ENCODE measurements at places on chromosomes 1 and 21.
A peak's percentile ranks its signal among the peaks of the same experiment; 100 is the strongest.

DNA sequence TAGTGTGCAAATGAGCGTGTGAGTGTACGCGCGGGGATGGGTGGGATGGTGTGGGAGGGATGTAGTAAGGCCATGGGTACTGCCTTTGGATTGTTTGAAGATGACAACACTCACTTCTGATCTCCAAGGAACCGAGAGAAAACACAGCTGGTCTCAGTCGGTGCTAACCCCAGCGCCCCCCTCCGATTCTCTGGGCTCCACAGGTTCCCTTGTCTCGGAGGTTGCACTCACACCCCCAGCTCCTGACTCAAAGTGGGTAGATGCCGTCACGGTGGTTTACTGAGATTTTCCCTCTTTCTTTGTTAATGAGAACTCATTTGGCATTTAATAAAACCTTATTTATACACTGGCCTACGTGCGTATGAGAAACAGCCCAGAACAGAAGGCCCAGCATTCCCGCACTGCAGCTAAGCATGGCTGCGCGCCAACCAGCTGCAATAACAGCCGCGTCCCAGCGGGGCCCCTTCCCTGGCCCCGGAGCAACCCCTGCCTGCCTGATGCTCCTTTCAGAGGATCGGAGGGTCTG is 25.8 kb downstream of the ABCA4 start:
- DNase-seq, result peak; percentile 38

DNA sequence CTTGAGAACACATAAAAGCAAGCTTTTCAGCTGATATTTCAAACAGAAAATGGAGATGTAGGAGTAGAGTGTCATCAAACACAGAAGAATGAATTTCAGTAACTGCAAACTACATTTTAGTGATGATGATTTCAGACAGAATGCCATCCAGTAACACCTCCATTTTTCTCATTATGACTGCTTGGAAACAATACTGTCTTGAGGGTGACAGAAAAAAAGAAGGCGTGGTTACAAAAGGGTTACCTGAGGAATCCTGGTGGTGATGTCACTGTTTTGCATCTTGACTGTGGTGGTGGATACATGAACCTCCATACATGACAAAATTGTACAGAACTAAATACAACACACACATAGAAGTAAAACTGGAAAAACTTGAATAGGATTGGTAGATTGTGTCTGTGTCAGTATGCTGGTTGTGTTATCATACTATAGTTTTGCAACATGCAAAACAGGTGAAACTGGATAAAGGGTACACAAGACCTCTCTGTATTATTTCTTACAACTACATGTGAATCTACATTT is 375.9 kb downstream of the PTBP2 start:
- DNase-seq, result no peak

GRCh38 chr1:153598309-153599172 is 14.4 kb downstream of the S100A16 start:
- no peak for DNase-seq

DNA sequence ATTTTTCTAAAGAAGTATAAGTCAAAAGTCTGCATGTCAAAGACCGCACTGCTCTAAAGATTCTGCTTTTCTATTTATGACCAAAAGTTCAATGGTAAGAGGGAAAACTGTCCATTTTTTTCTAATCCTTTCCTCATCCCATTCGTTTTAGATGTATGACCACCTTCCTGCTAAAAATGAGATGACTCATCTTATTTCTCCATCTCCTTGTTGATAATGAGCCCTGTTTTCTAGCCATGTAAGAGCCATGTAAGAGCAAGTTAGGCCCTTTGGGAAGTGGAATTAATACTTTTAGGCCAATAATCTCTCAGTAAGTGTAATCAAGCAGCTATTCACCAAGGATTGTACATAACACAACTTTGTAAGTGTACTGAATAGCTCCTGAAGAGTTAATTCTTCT is 475.6 kb upstream of the B3GALT2 start:
- DNase-seq, result no peak

DNA sequence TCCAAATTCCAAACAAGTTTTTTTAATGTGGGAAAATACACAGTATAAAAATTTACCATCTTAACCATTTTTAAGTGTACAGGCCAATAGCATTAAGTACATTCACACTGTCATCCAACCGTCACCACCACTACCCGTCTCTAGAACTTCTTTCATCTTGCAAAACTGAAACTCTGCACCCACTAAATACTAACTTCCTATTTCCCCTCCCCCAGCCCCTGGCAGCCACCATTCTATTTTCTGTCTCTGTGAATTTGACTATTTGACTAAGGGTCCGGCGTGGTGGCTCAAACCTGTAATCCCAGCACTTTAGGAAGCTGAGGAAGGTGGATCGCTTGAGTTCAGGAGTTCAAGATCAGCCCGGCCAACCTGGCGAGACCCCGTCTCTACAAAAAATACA is 36.1 kb downstream of the CLSTN1 start:
- no peak for DNase-seq

DNA sequence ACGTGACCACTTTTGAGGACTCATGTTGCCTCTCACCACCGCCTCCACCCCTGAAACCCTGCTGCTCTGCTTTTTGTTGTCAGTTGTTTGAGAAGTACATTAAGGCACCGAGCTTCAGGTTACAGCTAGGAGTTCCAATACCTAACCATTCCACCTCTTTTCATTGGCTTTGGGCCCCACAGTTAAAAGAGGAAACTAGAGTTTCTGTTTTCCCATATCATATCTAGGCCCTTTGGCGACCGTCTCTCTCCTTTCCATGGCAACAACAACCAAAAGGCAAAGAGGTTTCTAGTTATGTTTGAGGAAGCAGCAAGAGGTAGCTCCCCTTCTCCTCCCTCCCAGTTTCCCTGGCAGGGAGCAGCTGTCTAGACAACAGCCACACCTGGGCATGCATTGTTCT is 5.9 kb downstream of the ANKRD35 start:
- DNase-seq, result no peak

- DNase-seq, result no peak
Measured at GRCh38 chr1:160800645-160801408, 4.9 kb downstream of the LY9 start.

DNA sequence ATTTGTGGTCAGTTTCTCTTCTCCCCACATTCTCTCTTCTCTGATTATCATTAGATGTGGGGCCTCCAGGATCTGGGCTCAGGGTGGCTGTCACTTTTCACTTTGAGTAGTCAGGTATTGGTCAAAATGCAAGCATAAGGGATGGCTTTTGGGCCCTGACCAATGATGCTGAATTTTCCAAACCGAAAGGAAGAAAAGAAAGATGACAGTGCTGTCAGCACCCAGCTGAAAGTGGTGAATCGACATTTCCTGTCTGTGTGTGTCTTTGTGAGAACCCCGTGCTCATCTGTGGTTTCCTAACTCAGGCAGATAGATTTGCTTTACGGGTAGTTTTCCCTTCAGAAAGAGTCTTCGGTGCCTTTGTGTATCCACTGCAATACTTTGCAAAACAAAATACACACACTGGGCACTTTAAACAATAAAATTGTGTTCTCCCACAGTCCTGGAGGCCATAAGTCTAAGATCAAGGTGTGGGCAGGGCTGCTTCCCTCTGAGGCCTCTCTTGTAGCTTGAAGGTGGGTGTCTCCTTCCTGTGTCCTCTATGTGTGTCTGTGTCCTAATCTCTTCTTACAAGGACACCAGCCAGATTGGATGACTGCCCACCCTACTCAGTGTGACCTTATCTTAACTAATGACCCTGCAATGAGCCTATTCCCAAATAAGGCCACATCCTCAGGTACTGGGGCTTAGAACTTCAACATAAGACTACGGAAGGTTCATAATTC is 274.8 kb upstream of the AJAP1 start:
- DNase-seq, result no peak

DNA sequence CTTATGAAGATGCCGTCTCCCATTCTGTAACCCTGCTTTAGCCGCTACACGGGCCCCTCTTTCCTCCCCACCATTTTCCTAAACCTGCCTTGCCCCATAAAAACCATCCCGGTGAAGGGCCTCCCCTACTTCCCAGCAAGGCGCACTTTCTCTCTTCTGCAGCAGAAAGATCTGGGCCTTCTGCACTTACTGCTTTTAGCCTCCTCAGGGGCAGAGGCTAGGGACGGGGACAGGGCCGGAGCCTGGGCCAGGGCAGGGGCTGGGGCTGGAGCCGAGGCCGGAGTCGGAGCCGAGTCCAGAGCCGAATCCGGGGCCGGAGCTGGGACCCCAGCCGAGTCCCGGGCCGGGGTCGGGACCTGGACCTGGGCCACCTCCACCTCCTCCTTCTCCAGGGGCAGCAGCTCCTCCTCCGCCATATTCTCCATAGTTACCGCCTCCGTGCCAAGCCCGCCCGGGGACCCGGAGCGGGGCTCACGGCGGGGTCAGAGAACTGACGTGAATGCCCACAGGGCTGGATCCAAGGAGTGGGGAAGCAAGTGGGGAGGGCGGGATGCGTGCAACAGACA is 382 bp downstream of the TRMT1L start:
- no peak for DNase-seq

- DNase-seq, result no peak
Measured at GRCh38 chr1:234408757-234409156, 35.5 kb downstream of the COA6 start.

DNA sequence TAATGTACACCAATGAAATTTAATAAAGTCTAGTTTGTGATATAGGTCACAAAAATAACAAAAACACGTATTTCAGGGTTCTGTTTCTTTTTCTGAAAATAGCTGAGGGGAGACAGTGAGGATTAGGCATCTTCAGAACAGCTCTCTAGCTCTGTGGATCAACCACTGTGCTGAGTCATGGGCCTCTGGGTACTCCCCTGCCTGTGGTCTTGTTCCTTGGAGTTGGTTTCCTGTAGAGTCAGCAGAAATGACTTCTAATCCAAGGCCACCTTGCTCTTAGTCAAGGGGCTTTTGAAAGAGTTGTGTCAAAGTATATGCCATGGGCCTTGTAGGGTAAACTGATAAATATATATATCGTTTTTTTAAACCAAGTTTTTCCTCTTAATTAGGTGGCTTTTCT is 141.8 kb upstream of the ZRANB2 start:
- no peak for DNase-seq

GRCh38 chr1:81517987-81518386 is 282.7 kb upstream of the ADGRL2 start:
- DNase-seq, result no peak

GRCh38 chr1:223774134-223774814 is 61.9 kb downstream of the CAPN2 start:
- DNase-seq, result no peak

GRCh38 chr1:119865627-119866026 is 30.7 kb downstream of the ADAM30 start:
- DNase-seq, result no peak

DNA sequence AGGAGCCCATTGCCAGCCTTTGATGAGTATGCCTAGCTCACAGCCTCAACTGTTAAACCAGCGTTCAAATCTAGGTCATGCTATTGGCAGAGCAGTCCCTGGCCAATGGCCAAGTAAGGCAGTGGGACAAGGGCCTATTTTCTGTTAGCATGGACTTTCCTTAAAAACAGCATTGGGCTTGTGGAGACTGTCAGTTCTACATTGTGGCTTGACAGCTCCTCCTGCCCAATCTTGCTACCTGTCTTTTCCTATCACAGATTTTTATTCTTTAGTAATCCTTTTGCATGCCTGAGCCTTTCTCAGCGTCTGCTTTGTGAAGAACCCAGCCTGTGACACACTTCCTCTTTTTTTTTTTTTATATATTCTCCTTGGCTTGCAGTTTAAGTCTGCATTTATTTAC is 56.4 kb downstream of the DIP2A start:
- peak; percentile 42 for DNase-seq

DNA sequence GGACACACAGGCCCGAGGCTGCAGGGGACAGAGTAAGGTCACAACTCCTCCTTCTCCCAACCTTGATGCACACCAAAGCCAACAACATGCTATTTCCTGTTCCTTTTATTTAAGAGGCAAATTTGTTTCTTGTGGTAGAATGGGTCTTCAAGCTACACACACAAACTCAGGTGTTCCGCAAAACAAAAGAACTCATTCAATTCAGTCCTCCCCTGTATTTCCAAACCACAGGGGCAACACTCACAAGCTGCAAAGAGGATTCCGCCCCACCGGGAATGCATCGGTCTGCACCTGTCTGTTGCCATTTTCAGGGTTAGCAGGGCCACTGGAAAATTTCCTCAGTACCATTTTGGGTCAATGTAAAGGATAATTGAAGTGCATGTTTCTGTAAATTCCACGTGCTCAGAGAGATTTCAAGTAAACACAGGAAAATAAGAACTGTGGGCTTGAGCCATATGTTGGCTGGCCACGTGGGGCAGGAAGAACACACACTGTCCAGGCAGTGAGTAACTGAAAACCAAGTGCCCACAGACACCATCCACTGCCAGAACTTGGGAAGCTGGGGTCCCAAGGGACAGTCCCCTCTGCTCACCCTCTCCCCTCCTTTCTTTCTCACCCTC is 145.2 kb upstream of the ERG start:
- no peak for DNase-seq
